HuH-7 (cell line): ENCODE measurements at places on chromosomes 4 and X.

GRCh38 chr4:173413036-173413435, 14.1 kb upstream of the SCRG1 start:
- DNase-seq: no peak

DNA sequence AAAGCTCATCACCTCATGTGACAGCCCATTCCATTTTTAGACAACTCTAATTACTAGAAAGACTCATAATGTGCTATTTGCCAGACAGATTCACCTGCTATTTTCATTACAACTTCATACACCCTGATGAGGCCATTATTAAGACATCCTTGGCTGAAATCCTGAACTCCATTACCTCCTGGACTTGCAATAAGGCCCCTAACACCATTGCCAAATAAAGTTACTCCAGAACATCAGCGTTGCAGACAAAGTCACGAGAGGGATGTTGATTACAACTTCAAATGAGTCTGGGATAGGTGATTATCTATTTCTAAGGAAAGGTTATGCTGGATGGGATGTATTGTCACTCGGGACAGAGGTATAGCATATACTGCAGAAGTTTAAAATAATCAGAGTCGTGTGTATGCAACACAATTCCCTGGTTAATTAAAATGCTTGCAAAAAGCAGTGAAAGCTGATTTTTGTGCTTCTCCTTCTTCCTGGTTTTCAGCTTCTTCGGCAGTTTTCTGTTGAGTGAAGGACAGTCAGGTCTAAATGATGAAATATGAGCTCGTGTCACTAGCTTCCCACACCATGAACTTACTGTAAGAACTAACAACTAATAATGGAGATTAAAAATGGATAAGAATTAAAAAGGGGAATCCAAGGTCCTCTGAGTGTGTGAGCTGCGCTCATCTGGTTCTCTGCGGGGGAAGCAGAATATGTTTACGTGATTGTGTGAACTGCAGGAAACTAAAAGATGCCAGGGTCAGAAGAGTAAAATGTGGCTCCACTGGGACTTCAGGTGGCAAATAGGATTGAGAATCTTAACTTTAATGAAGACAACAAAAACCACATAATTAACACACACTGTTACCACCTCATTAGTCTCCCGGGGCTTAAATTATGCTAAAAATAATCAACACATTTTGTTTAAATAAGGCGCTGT, 17.6 kb upstream of the SOD3 start:
- DNase-seq: no peak

GRCh38 chrX:109714340-109714958, 18.6 kb downstream of the ACSL4 start:
- DNase-seq: no peak

GRCh38 chrX:106932960-106933537, 12.8 kb downstream of the CLDN2 start:
- DNase-seq: no peak

GRCh38 chrX:150313514-150313913, 49.6 kb upstream of the MAMLD1 start:
- DNase-seq: no peak

DNA sequence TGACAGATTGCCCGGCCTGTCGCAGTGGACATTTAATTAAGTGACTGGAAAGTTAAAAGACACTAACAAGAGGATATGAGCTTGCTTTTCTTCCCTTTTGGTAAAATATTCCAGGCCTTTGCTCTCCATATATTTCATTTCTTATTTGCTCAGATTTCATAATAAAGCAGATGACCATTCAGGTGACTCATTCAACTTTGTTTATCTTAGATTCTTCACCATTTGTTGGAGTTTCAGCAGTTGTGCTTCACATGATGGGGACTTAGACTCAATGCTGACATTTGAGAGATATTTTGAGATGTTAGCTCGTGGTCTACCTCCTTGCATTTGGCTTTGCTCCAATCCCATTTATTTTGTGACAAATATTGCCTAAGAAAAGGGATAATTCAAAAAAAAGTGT, 312.2 kb downstream of the ARHGAP24 start:
- DNase-seq: no peak

- no peak for DNase-seq
Observed at GRCh38 chr4:25368315-25368714, 8.7 kb upstream of the ANAPC4 start.

DNA sequence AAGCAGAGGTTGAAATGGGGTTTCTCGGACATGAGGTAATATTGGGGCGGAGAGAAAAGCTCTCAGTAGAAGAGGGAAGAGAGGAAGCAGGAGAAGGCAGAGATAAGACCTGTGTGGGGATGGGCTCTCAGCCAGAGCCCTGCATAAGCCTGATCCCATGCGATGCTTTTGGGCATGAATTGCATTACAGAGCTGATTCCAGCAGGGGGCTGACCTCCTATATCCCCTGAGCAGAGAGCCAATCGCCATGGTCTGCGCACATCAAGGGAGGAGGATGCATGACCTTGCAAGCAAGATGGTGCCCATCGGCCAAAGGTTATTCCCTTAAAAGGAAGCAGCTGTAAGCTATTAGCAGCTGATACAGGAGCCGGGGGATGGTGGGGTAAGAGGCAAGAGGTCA, 7.6 kb downstream of the ANOS1 start:
- DNase-seq: no peak

GRCh38 chrX:3950373-3950772, 236.9 kb upstream of the PRKX start:
- DNase-seq: no peak

DNA sequence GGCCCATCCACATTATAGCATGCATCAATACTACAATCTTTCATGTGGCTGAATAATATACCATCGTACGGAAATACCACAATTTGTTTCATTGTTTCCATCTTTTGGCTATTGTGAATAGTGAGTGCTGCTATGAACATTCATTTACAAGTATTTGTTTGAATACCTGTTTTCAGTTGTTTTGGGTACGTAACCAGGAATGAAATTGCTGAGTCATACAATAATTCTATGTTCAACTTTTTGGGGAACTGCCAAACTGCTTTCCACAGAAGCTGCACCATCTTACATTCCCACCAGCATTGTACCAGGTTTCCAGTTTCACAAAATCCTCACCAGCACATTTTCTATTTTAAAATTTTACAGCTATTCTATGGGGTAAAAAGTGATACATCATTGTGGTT, 28.5 kb upstream of the MANBA start:
- DNase-seq: no peak

DNA sequence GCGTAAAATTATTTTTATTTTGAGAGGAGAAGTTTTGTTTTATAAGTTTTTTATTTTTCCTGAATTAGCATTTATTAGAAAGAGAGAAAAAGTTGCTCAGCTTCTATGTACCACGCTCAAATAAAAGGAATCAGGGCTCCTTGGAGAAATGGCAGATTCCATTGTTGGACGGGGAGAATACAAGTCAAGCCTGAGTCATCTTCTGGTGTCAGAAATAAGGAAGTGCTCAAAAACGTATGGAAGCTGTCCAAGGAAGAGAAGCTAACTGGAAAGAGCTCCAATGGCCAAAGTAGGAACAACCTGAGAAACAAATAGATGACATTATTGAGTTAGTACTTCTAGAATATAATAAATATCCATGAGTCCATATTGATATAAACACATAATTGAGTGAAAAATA, 89.3 kb upstream of the NEIL3 start:
- no peak for DNase-seq

DNA sequence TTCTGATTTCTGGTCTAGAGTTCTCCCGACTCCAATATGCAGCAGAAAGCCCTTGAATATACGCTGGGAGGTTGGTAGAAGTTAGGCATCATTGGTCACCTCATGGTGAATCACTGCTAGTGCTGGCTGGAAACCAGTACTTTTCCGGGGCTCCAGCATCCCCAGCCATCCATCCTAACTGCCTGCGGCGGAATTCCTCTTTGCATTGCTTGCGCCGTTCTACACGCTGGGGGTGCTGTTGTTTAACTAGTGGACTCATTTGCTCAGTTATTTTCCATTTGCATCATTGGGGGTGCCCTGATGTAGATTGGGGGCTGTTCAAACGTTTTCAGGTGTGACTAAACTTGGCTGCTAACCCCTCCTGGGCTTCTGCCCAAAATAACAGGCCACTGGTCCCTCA, 23.3 kb upstream of the GPR50 start:
- DNase-seq: no peak

DNA sequence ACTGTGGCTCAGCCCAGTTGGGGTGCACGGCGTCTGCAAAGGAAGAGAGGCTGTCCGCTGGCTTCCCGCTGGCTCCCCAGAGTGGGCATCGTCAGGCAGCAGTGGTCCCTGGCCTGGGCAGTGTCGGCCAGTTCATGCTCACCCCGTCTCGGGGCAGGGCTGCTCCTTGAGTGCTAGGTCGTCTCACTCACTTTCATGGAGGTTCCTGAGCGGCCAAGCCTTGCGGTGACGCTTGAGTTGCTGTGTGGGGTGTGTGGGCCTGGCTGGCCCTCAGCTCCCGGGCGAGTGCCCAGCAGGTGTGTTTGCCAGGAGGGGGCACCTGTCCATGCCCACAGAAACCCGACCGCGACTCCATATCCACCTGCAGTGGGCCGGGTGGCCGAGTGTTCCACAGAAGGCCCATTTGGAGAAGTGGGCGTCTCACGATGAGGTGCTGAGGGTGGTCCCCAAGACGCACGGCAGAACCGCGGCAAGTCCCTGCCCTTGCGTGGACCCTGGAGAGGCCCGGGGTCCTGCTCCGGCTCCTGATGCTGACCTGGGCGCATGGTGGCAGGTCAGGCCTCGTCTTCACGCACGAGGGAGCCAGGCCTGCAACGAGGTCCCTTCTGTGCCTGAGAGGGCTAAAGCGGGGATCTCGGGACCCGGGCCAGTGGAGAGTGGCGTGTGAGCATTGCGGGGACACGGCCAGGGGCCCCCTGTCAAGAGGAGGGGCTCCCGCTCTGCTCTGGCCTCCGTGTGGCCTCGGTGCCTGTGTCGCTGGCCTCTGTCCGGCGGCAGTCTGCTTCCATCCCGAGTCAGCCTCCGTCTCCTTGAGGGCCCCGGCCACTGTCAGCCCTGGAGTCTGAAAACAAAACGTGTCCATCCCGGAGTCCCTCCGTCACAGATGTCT, 18.5 kb upstream of the UVSSA start:
- DNase-seq: no peak

DNA sequence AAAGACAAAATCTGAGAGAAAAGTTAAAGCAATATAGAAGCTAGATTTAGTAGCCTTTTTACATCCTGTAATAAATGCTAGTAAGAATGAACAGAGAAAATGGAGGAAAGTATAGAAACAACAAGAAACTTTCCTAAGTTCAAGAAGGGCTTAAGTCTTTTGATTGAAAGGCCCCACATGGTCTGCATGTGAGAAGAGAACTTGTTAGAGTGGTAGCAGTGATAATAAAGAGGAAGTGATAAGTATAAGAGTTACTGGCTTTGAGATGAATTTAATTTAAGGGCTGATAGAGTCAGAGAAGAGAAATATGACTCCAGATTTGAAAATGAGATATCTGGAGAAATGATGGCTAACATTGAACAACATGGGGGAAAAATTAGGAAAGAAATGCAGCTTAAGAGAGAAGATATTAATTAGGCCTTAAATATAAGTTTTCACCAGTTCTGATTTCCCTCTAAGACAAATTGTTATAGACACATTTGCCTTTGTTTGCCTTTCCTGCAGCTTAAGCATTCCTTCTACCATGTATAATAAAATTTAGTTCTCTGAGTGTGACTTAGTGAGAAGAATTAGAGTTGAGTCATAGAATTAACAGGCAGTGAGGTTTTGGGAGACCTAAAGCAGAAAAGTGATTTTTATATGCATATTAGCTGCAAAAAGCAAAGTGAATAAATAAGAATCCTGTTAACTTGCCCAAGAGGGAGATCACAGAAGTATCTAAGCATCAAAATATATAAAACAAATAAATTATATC, 18.4 kb downstream of the ZFX start:
- no peak for DNase-seq

DNA sequence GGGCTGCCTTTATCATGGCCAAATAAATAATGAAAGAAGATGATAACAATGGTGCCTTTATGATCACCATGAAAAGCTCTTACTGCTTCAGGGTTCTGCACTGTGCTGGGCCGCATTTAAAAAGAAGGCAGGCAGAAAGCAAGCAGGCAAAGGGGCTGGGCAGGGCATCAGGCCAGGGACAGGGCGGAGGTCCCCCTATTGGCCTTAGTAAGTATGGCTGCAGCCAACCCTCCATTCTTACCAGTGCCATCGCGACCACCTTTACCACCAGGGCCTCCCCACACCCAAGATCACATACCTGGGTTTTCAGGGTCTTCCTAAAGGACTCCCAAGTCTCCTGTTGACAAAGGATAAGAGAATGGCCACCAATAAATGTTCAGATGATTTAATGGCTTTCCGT, 38.9 kb downstream of the CNGA2 start:
- no peak for DNase-seq

GRCh38 chr4:35644591-35644990, 599.7 kb downstream of the ARAP2 start:
- DNase-seq: no peak
